NCI-H526 treated with DMSO at 0.1 percent for 48 hours (cell line): ENCODE measurements at places on chromosomes 13 and 19.
A peak's percentile ranks its signal among the peaks of the same experiment; 100 is the strongest.

- no peak for DNase-seq
Observed at GRCh38 chr13:30584051-30584731, 33.5 kb upstream of the USPL1 start.

DNA sequence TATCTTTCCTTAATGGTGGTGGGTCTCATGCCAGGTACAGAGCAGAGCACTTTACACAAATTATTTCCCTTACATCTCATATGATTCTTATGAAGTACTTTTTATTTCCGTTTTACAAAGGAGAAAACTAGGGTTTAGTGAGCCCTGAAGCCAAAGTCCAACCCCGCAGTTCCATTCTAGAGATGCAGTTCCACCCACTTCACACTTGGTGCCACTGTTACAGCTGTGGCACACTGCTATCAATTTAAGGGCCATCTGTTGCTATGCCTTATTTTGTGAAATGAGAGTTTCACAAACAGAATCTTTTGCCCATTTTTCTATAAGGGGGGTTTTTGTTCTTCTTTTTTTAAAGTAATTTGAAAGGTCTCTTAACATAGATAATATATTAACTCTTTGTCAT is 12.9 kb downstream of the MIPEP start:
- DNase-seq = no peak

- DNase-seq = no peak
Observed at GRCh38 chr19:45782820-45783785, 813 bp upstream of the DMPK start.

GRCh38 chr13:70473907-70474306 is 365.7 kb upstream of the KLHL1 start:
- no peak for DNase-seq

- no peak for DNase-seq
Observed at GRCh38 chr13:111940892-111941291, 126.1 kb upstream of the SOX1 start.

DNA sequence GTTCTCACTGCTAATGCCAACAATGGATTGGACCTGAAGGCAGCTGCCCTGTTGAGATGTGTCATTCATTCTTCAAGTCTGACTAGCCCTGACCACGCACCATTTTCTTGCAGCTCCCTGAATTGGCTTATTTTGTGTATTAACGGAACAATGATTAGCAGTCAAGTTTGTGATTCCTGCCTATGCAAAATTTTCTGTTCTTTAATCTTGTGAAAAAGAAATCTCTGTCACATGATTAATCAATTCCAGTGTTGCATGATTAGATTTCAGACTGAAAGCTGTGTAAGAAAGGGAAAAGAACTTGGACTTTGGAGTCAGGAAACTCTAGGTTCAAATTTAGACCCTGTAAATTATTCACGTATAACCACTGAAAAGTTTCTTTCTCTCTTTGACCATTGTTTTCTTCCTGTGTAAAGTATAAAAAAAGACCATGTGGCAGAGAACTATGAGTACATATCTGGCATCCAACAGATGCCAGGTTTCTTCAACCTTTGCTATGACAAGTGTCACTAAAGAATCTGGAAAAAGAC is 64.5 kb upstream of the SLC10A2 start:
- no peak for DNase-seq

- DNase-seq = peak; percentile 2
Observed at GRCh38 chr19:3210347-3211017, 14.0 kb upstream of the CELF5 start.

GRCh38 chr13:76225815-76226489 is 589.8 kb downstream of the LMO7 start:
- DNase-seq = no peak

DNA sequence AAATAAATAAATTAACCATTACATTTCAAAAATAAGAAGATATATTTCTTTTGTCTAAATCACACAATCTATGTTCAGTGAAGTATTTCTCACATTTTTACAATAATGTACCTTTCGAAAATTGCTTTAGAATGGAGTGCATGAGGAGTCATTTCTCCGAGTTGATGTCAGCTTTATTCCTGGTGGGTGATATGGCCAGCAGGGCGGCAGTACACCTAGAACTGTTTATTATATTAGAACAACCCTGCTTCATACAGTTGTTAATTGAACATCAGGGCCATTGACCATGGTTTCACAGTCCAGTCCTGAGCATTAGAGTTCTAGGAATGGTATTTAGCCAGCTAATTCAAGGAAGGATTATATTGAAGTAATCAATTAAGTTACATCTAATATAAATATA is 696.3 kb upstream of the SLC10A2 start:
- DNase-seq = no peak

DNA sequence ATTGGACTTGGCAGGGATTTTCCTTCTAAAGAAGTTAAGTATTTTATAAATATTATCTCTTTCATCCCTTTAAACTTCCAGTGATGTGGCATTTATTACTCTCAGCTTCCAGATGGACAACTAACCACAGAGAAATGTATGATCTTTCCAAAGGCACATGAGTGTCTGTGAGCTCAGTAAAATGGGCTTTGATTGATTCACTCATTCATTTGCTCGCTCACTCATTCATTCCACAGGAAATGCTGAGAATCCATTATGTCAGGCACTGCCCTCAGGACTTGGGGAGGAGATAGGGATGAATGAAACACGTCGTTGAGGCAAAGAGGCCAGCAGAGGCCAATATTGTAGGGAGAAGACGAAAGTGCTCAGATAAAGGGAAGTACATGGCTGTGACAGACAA is 359.3 kb downstream of the EFNB2 start:
- no peak for DNase-seq

DNA sequence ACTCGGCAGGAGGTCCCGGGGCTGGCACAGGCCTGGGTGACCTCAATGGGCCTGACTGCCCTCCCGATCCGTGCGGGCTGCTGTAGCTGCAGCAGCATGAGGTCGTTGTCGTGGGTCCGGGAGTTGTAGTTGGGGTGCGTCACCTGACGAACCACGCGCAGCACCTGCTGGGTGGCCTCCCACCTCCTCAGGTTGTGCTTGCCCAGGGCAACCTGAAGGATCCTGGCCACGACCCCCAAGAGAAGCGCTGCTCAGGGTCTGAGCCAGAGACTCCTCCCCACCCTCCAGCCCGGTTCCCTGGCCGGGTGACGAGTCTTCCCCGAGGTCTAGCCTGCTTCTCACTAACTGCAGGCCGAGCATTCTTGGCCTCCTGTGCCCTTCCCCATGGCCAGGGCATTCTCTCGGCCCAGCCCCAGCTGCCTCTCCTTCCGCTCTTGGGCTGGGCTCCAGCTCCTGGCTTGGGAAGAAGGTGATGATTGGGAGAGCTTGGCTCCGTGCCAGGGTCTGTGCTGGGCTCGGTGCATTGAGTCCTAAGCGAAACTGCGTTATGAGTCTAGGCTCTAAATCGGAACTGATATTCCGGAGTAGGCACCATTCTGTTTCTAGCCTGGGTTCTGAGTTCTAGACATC is 3.1 kb downstream of the KLK14 start:
- DNase-seq = no peak

DNA sequence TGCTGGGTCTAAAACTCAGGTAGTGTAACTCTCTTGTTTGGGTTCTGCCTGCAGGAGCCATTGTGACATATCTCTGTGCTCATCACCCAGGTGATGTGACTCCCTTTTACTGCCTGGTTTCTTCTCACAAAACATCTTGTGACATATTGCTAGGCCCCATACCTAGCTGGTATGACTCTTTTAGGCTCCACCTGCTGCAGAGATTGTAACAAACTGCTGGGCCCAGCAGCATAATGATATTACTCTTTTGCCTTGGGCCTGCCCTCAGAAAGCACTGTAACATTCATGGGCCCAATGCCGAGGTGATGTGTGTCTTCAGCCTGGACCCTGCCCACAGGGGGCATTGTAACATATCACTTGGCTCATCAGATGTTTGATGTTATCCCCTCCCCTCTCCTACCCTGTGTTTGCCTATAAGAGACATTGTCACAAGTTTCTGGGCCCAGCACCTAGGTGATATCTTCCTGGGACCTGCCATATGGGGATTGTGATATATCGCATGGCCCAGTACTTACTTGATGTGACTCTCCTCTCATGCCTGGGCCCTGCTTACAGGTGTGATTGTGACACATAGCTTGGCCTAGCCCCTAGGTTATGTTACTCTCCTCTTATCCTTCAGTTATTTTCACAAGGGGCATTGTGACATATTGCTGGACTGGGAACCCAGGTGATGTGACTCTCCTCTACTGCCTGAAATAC is 18.0 kb upstream of the ZNF681 start:
- no peak for DNase-seq

- no peak for DNase-seq
Observed at GRCh38 chr13:32033744-32034143, 2.2 kb downstream of the FRY start.
